Smooth muscle cell of the brain vasculature (primary cell): ENCODE measurements at places on chromosomes 4 and X.

DNA sequence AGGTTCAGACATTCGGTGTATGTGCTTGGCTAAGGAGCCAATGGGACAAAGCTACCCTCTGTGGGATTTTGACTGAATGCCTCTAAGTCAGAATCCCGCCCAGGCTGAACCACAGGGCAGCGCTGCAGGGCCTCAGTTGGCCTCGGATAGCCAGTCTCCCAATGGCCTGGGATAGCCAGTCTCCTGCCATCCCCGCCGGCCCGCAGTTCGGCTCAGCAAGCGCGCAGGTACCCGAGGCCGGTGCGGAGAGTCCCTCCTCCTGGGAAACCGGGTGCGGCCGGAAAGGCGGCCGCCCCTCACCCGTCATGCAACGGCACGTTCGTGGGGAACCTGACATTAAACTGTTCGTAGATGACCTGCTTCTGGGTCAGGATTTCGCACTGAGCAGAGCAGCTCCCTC, 16.1 kb downstream of the PPEF2 start:
- DNase-seq: no peak

DNA sequence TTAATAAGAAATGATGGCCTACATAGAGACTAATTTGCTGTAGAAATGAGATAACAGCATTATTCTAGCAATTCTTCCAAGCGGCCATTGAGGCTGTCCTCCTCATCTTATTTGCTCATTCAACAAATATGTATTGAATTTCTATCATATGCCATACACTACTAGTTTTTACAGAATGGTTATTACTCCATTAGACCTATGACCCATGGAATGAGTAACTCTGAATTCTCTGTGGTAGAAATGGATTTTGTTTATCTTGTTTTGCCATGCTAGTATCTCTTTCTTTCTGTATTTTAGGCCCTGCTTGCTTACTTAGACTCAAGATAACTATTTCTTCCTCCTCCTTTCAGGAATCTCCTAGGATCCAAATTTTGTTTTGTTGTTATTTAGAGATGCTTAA, 103.5 kb downstream of the RPA4 start:
- DNase-seq: no peak

DNA sequence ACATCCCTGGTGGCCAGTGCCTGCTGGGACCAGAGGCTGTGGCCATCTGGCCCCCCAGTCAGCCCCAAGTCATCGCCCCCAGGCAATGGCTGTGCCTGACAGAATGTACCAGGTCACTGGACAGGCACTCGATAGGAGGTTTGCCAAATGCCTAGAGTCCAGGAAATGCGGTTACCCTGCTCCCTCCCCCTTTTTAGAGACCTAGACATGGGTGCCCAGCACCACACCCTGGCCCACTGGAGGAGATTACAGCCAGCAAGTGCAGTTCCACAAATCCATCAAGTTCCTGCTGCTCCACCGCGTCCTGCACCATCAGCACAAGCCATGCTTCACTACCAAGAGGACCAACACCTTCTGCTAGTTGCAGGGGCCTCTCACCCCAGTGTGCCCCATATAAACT, 16.2 kb upstream of the ZFX start:
- DNase-seq: no peak

GRCh38 chr4:159764343-159764952, 661.6 kb downstream of the RAPGEF2 start:
- DNase-seq: peak; percentile 40

GRCh38 chr4:100261346-100261745, 71.1 kb upstream of the DDIT4L start:
- no peak for DNase-seq

GRCh38 chr4:8198906-8199593, at the start of gene SH3TC1:
Gene SH3TC1 (plus strand): TSS chr4:8199290. CDS start chr4:8205195, 5,905 bp downstream.
- no peak for DNase-seq

DNA sequence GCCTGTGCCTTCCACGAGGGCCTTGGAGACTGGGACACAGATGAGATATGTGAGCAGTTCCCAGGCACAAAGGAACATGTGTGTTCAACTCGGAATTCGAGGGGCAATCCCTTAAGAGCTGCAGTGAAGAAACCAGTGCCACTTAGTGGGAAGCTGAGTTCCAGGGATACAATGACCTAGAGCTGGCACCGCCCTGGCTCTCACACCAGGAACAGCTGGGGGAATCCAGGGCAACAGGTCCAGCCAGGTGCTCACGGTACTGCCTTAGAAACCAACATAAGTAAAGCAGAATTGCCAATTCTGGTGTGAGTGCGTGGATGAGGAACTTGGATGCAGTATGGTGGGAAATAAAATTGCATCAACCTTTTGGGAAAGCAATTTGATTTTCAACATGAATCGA, 122.9 kb downstream of the AFAP1 start:
- DNase-seq: no peak

- no peak for DNase-seq
Observed at GRCh38 chr4:108152980-108153379, 15.8 kb downstream of the LEF1 start.

DNA sequence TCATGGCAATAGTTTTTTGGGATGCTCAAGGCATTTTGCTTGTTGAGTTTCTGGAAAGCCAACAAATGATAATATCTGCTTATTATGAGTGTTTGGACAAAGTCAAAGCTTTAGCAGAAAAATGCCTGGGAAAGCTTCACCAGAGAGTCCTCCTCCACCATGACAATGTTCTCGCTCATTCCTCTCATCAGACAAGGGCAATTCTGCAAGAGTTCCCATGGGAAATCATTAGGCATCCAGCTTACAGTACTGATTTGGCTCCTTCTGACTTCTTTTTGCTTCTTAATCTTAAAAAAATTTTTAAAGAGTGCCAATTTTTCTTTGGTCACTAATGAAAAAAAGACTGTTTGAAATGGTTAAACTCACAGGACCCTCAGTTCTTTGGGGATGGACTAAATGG, 136.3 kb downstream of the UBE2K start:
- DNase-seq: no peak

GRCh38 chr4:74475091-74475800, 30.3 kb downstream of the AREG start:
- no peak for DNase-seq

- peak; percentile 72 for DNase-seq
Observed at GRCh38 chrX:38800981-38801845, at the start of gene MID1IP1. Gene MID1IP1 (plus strand): TSS chrX:38801459. CDS start chrX:38804947, 3,488 bp downstream.

DNA sequence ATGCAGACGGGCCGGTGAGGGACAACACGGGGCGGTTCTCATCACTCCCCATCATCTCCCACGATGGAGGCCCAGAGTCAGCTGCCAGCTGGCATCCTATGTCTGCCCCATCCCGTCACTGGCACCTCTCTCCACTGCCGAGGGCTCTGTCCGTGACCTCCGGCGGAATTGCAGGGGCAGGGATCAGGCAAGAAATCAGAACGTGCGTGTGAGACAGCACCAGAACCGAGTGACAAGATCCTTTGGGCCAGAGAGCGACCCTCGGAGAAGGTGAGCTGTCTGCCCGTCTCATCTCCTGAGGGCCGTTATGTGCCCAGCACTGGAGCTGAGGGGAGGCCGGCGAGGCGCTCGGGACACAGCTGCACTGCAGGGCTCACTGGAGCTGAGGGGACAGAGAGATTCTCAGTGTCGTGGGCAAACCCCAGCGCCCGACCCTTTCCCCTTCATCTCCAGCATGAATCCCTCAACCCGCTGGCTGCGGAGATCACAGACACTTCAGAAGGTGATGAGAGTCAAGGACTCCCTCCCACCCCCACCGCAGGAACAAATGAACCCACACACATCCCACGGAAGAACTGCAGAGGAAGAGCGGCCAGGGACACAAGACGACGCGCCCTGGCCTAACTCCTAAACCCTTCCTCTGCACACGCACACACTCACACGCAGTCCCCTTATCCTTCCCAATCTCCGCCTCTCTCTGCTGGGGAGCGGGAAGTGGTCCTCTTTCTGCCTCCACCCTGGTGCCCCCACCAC, 128.7 kb downstream of the AFAP1 start:
- no peak for DNase-seq

GRCh38 chr4:108636246-108636645, 14.2 kb upstream of the OSTC start:
- DNase-seq: no peak

DNA sequence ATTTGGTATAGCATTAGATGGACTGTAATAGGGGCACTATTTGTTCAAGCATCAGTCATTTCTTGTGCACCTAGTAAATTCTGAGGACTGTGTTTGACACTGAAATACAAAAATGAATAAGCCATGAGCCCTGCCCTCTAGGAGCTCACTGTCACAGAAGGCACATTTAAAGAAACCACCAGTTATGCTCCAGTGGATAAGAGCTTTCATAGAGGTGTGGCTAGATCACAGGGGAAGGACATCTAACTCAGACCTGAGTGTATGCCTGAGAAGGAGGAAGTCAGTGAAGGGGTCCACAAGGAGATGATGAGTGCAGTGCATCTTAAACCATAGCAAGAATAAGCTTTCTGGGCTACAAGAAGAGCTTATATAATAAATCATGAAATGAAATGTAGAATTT, 40.1 kb downstream of the BTC start:
- no peak for DNase-seq

GRCh38 chrX:134443461-134443860, 16.5 kb upstream of the HPRT1 start:
- no peak for DNase-seq

DNA sequence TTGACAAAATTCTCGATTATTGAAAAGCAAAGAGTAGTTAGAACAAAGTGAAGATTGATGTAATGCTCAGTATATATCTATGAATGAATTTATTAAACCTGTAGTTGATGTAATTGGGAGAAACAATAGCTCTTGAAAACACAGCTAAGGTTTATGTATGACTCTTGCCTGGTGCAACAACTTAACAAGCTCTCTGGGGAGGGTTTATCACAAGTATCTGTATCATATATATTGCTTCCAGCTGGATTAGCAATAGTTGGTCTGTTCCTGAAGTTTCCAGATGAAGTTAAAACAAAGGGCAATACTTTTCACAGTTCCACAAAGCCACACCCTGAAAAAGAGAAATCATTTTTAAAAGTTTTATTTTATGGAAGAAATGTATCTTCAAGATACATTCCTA, 91.4 kb downstream of the ARSJ start:
- no peak for DNase-seq

DNA sequence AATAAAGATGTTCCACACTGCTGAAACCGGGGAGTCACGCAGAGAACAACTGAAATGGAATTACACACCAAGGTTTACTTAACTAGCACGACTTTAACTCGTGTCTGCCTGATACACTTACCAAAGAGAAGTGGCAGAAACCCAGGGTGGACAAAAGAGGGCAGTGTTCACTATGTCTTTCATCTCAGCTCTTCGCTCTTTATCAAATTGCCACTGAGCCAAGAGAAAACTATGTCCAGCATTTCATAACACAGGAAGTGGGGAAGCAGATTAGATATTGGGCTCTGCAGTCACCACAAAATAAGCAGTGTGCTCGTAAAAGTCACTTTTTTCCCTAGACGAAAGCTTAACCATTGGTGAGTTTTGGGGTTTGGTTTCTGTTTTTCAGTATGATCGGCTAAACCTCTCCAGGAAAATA, 155.7 kb downstream of the CHIC2 start:
- no peak for DNase-seq

DNA sequence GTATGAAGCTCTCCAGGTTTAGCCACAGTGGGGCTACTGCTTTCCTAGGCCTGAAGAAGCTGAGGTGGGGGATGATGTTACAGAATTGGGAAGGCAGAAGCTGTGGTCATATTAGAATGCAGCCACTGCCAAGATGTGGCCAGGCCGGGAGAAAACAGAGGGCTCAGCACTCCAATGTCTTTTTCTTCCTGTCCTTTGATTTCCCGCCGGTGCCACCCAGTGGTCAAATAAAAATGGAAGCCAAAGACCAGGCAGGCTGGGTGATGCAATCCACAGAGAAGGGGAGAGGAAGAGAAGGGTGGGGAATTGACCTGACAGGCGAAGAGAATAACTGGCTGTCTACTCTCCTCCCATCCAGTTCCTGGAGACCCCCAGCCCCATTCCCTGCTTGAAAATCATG, 94.9 kb upstream of the SHISA3 start:
- DNase-seq: no peak

DNA sequence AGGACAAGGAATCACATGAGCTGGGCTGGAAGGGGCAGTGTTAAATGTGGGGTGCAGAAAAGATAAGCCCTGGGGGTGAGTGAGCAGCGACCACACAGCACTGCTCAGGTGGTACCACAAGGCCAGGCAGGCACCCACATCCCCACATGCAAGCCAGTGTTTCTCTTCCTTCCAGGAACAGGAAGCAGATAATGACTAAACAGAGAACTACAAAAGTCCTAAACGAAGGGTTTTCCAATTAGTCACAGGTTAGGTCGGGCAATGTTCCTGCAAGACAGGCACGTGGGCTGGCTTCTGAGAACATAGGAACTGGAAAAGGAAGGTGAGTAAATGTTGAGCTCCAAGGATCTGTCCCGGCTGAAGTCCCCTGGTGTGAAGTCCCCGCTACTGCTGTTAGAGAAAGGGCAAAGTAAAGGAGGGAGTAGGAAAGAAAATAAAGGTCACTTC, 19.5 kb downstream of the RELL1 start:
- DNase-seq: no peak

GRCh38 chr4:187183346-187183745, 459.7 kb upstream of the FAT1 start:
- DNase-seq: no peak
